ENCODE measurements at places on chromosomes 6 and 20.

- DNase-seq: no peak
Observed at GRCh38 chr20:23152308-23152892, 66.3 kb upstream of the CD93 start.

DNA sequence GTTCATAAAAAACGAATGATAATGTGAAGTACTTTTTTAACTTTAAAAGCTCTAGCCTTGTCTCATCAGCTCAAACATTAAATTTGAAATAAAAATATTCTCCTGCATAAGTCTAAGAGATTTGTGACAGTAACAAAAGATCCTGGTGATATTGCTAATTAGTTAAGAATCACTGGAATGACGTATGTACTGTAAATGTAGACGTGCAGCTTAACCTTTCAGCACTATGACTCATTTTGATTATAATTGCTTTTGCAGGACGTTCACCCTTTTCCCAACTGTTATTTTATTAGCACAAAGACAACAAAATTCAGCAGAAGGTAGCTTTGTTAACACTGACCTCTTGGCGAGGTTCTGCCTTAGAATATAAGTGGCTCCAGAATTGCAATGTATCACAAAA lies 68.6 kb downstream of the TENT5A start:
- DNase-seq: no peak

GRCh38 chr6:73393278-73393677 lies 1.4 kb upstream of the DDX43 start:
- no peak for DNase-seq

DNA sequence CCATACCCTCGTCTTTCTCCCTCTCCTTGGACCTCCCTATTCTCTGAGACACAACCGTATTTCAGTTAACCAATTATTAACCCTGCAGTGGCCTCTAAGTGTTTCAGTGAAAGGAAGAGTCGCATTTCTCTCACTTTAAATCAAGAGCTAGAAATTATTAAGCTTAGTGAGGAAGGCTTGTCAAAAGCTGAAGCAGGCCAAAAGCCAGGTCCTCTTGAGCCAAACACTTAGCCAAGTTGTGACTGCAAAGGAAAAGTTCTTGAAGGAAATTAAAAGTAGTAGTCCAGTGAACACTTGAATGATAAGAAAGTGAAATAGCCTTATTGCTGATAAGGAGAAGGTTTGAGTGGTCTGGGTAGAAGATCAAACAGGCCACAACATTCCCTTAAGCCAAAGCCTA lies 58.3 kb downstream of the SNX9 start:
- no peak for DNase-seq

DNA sequence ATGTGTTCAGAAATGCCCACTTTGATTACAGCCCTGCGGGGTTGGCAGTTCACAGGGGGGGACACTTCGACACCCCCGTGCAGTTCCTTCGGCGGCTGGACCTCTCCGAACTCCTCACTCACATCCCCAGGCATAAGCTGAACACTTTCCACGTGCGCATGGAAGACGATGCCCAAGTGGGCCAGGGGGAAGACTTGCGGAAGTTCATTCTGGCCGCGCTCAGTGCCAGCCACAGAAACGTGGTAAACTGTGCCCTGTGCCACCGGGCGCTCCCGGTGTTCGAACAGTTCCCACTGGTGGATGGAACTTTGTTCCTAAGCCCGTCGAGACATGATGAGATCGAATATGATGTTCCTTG lies 32.1 kb downstream of the HECA start:
- DNase-seq: no peak
